Effector CD4-positive, alpha-beta T cell (primary cell): ENCODE measurements at places on chromosomes 3 and 15.
A peak's percentile ranks its signal among the peaks of the same experiment; 100 is the strongest.

DNA sequence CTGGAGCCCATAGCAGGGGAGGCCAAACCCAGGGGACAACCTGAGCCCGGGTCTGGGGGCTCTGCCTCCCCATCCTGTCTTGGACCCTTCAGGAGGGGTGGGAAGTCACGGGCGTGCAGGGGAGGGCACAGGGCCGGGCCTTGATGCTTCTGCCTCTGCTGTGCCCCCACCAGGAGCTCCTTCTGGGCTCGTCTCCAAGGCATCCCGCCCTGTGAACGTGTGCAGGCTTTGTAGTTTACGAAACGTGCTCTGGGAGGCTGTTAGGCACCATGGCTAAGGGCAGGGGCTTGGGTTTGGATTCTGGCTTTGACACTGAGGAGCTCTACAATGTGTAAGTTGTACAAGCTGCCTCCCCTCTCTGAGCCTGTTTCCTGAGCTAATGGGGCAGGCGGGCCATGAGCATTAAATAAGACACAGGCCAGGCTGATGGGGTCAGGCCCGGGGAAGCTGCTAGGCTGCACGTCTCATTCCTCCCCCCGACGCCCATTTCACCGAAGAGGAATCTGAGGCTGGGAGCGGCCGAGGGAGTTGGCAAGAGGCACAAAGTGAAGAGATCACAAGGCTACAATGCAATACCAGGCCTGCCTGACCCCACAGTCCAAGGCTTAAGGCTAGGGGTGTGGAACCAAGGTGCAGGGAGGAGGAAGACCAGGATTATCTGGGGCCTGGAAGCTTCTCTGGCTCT is 19.6 kb downstream of the PLXND1 start:
- DNase-seq: no peak

DNA sequence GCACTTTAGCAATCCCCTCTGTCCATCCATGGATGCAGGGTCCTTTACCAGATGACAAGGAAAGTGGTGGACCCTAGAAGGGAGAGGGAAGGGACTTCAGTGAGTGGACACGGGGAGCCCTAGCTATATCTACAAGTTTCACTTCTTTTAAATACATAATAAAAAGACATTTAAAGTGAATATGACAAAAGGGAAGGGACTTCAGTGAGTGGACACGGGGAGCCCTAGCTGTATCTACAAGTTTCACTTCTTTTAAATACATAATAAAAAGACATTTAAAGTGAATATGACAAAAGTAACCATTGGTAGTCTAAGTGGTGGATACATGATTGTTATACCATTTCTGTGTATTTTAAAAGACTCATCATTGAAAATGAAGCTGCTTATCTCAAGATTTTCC is 81.9 kb upstream of the HES1 start:
- DNase-seq: no peak

DNA sequence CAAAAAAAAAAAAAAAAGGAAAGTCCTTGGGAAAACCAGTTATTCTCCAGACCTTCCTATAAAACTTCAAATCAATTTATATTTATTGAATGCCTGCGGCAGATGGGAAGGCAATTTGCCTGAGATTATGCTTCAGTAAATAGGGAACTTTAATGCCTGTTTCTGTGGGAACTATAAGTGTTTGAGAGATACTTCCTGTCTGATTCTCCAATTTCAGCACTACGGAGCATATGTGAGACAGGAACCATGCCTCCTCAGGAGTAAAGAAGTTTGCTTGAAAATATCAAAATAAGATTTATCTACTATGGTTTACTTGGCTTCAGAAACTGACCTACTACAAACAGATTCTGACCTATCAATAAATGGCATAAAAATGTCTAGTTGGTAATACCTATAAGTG is 135.5 kb downstream of the CBLB start:
- no peak for DNase-seq

- DNase-seq: no peak
Observed at GRCh38 chr3:76436894-76437293, 603.0 kb upstream of the ROBO2 start.

- DNase-seq: no peak
Observed at GRCh38 chr3:186732169-186732766, 15.1 kb downstream of the KNG1 start.

DNA sequence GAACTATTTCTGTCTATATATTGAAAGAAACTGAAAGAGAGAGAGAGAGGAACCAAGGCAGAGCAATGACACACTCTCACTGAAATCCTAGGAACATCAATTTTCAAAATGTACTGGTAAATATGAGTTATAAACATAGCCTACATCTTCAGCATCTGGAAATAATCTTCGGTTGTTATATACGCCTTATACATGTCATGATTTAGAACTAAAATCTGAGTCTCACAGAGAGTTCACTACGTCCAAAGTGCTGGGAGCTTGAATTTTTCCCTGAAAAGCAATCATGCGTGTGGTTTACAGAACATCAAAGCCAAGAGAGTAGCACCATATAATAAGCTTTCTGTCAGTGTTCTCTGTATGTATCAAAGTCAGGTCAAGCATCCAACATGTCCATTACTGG is 420.0 kb upstream of the CBLB start:
- no peak for DNase-seq

- no peak for DNase-seq
Observed at GRCh38 chr3:170397685-170398084, 21.0 kb upstream of the CLDN11 start.

DNA sequence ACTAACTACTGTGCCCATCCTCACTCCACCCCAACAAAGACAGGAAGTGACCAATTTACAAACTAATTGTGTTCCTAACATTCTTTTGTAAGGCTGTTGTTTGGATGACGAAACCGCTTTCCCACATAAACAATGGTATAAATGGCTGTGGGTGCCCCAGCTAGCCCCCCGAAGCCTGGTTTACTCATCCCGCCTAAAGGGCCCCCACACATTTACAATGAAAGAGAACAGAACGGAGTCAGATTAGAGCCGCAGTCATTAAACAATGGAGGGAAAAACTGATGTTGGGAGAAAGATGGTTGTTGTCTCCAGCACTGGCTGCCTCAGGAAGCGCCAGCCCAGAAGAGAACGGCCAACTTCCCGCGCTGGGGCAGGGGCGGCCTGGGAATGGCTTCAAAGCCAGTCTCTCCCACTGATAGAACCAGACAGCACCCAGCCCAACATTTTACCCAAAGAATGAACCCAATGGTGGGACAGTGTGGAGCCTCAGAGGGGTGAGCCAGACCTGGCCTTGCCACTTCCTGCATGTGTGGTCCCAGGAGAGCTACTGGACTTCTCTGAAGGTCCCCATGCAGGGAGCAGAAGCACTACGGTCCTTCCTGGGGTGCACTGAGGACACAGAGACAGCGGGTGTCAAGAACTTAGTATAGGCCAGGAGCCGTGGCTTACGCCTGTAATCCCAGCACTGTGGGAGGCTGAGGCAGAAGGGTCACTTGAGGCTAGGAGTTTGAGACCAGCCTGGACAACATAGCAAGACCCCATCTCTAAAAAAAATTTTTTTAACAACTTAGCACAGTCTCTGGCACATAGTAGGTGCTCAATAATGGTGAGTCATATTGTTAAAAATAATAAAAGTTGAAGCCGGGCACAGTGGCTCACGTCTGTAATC is 75.8 kb upstream of the GATA2 start:
- no peak for DNase-seq

- no peak for DNase-seq
Observed at GRCh38 chr3:197026481-197026866, 3.1 kb downstream of the MELTF start.

- DNase-seq: no peak
Observed at GRCh38 chr3:189771842-189772450, 140.8 kb downstream of the TP63 start.

GRCh38 chr15:77527831-77528231 is 104.9 kb downstream of the LINGO1 start:
- no peak for DNase-seq

GRCh38 chr3:75951941-75952340 is 166.6 kb upstream of the ZNF717 start:
- no peak for DNase-seq

DNA sequence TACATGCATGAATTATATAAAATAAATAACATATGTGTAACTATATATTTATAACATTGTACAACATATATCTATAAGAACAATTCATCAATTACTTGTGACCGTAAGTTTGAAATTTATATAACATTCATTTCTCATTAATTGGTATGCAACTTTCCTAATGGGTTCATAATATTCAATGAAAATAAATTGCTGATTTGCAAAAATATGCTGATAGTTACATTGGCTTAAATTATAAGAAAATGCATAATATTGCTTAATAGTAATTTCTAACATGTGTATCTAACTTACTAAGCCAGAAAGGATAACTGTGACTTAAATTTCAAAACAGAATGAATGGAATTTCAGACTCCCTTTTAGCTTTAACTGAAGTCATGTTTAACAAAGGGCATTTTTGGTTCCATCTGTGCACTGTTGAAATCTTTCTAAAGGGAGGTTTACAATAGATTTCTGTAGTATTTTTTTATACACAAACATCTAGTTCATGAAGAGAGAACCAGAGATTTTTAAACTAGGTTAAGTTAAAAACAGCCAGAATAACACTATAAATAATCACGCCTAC is 310.9 kb downstream of the TBC1D5 start:
- DNase-seq: no peak

DNA sequence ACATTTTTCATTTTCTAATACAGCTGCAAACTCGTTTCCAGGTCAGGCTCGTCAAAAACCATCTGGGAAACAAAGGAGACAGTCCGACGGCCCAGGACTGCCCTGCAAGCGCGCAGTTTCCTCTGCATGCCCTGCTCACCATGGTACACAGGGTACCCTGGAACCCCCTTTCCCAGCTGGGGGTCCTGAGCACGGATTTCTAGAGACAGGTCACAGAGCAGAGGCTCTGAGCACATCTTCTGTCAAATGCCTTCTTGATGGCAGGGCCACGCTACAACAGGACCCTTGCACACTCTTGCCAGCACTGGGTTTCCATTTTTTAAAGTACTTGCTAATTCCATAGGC is 8.1 kb downstream of the ZXDC start:
- DNase-seq: no peak

DNA sequence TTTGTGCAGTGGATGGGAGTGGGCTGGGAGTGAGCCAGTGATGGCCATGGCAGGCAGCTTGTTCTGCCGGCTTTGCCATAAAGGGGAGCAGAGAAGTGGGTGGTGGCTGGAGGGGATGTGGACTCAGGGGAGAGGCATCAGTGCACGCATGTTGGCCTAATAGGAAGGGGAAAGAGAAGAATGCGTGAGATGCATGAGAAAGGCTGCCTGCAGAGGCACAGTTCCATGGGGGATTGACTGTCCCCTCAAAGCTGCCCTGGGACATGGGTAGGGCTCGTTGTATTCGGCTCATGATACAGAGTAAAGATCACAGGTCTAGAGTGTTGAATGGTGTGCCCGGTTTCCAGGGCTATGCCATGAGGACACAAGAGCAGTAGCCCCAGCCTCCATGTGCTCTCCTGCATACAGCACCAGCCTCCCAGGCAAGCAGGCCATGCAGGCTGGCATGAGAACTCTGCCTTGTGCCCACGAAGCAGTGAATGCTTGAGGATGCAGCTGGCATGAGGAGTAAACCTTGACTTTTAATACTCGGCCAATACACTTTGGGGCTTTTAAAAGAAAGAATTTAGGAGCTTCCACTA is 68.0 kb upstream of the SNRPA1 start:
- DNase-seq: no peak

DNA sequence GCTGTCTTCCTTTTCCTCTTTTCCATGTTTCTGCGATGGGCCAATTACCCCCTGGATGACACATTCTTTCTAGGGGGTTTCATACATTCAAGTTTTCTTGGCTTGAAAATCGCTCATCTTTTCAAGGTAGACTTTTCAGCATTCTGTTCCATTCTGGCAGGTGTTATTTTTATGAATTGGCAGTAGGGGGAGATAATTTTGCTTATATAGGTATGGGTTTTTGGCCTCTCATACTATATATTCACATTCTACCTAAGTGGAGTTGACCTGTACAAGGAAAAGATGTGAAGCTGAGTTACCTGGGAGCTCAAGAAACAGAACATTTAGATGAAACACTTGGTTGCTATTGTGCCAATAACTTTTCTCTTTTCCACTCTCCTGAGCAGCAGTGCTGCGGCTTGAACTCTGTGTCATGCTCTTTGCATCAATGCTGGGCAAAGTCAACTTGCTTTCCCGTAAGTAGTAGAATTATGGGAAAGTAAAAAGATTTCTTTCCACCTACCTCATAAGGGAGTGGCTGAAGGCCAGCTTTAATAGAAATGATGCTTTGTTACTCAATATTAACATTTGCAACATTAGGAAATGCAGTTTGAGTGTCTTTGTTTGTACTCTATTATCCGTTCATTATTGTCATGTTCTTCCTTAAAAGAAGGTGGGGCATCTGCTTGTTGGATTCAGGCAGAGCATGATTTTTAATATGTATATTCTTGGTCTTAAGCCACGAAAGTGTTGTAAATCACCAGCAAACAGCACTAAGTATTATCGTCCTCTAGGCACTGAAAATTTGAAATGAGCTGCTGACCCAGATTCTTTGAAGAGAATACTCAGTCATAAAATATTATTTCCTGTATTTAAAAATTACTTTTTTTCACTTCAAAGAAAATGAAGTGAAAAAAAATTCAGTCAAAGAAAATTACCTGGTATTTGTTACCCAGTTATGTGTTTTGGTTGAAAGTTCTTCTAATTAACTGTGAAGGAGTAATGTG is 27.7 kb upstream of the MFSD1 start:
- no peak for DNase-seq

- no peak for DNase-seq
Observed at GRCh38 chr3:99419116-99419515, 219.3 kb upstream of the COL8A1 start.

GRCh38 chr3:137084586-137084985 is 126.8 kb downstream of the IL20RB start:
- no peak for DNase-seq

DNA sequence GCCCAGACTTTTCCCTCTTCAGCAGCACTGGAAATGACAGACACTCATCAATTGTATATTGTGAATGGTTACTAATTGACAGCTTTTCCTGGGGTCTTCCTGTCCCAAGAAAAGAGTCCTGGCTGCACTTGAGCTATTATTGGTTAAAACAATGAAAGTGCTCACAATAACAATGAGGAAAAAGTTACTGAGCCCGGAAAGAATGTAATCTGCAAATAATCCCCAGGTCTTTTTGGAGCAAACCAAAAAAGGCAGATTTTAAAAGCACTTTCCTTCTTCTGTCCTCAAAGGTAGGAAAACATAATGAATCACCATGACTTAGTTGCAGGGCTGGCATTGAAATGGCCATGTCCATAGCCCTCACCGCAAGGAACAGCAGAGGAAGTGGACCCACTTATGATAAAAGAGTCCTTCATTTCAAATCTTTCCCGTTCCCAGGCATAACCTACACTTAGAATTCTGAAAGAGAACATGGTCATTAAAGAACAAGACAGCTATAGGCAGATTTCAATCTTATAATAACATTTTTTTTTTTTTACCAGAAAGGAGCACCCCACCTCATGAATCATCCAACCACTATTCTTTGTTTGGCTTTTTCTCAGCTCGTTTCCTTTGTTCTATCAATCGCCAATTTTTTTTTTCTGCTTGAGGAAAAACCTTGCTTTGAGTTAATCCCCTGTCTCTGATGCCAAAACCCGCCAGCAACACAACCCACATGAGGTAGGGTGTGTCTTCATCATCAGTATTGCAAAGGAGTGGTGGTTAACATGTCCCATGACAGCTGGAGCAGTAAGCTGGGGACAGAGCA is 35.5 kb upstream of the ATP1B3 start:
- no peak for DNase-seq

GRCh38 chr3:16132928-16133327 is 41.6 kb upstream of the GALNT15 start:
- DNase-seq: no peak

- DNase-seq: peak; percentile 78
Observed at GRCh38 chr15:74793135-74794028, 11.5 kb downstream of the CSK start.

- DNase-seq: no peak
Observed at GRCh38 chr3:127035677-127036076, 52.8 kb downstream of the PLXNA1 start.
